Vagina (tissue), 2 donors: ENCODE measurements at places on chromosomes 2 and 18. TPM values are rescaled to one million over a fixed set of nuclear protein-coding genes. Genes with fewer than 3 reads are reported as not detected.

NYAP2 gene
- 0.25 TPM for total RNA-seq

UPP2 gene
- total RNA-seq: not detected

RESP18 gene
- not detected for total RNA-seq

OSBPL1A gene
- 33.9 TPM for total RNA-seq

DNA sequence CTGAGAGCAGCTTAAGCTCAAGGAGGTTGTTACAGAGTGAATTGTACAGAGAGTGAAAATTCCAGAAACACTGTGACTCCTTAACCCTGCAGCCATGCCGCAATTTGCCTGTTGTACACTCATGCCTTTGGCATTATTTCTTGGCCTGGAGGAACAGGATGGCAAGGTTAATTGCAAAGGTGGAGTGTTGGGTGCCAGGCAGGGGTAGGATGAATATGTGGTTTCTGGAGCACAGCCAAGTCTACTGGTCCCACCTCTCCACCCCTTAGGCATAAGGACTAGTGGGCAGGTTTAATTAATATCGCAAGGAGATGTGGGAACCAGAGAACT, 250.2 kb downstream of the LRRTM1 start:
- no peaks in the 10 kb centered on the region for H3K36me3 ChIP-seq
- H3K27ac ChIP-seq: no peak overlapping the region
- H3K27me3 ChIP-seq: no peaks in the 10 kb centered on the region
- no peak overlapping the region for H3K4me3 ChIP-seq
- H3K4me1 ChIP-seq: no peaks in the 10 kb centered on the region

DNA sequence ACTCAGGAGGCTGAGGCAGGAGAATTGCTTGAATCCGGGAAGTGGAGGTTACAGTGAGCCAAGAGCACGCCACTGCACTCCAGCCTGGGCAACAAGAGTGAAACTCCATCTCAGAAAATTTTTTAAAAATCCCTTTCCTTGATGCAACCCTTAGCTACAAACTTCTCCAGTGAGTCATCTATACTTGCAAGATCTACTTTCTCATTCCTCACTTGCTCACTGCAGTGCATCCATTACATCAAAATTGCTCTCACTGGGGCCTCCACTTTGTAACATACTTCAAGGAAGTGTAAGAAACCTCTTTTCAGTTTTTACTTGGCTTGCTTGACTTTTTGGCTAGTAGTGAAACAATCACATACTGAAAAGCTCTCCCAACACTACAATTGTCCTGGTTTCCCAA, 65.3 kb downstream of the REEP1 start:
- DNase-seq: no peak
- no peaks in the 10 kb centered on the region for H3K36me3 ChIP-seq

DNA sequence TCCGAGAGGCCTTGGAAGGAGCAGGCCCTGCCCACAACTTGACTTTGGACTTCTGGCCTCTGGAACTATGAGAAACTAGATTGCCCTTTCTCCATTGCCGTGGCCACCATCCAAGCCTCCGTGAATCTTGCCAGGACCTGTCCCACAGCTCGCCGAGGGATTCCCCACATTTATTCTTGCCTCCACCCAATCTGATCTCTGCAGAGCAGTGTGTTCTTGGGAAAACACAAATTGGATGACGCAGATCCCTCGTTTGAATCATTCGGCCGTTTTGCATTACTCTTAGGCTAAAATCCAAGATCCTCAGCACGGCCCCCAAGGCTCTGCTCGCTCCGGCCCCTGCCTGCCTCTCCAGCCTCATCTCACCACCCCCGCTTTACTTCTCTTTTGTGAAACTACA, 364.2 kb downstream of the ZNF516 start:
- no peaks in the 10 kb centered on the region for H3K27me3 ChIP-seq
- no peak overlapping the region for H3K27ac ChIP-seq
- no peak overlapping the region for H3K4me3 ChIP-seq
- H3K36me3 ChIP-seq: no peaks in the 10 kb centered on the region
- DNase-seq: no peak
- H3K4me1 ChIP-seq: no peaks in the 10 kb centered on the region

GRCh38 chr2:847669-848068, 103.0 kb upstream of the SNTG2 start:
- H3K27ac ChIP-seq: no peak overlapping the region
- H3K4me3 ChIP-seq: no peak overlapping the region
- no peaks in the 10 kb centered on the region for H3K27me3 ChIP-seq
- no peaks in the 10 kb centered on the region for H3K36me3 ChIP-seq
- DNase-seq: no peak

GRCh38 chr18:76351961-76352581, 143.0 kb downstream of the ZNF516 start:
- peaks cover 28% of the 10 kb centered on the region for H3K4me1 ChIP-seq
- no peak for DNase-seq
- no peaks in the 10 kb centered on the region for H3K27me3 ChIP-seq
- peak overlapping the region; percentile 4 for H3K4me3 ChIP-seq
- no peaks in the 10 kb centered on the region for H3K36me3 ChIP-seq
- peak overlapping the region; percentile 39 for H3K27ac ChIP-seq

DNA sequence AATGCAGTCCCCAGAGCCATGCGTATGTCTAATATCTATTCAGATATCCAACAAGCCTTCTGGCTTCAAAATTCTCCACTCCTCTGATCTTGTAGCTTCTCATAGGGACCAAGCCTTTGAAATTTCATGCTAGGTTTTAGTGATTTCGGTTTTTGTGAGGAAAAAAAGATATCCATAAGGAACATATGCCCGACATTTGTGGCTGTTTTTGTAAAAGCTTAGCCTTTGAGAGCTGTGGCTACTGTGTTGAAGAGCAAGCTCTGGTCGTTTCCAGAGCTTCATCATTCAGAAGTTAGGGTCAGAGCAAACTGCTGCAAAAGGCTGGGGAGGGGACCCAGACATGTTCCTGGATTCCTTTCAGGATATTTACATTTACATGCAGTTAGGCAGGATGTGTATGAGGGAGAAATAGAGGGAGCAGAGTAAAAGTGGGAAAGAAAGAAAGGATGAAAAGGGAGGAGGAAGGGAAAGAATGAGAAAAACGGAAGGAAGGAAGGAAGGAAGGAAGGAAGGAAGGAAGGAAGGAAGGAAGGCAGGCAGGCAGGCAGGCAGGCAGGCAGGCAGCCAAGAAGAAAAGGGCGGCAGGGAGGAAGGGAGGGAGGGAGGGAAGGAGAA, 70.2 kb downstream of the NCKAP5 start:
- no peak overlapping the region for H3K27ac ChIP-seq
- no peak for DNase-seq
- no peak overlapping the region for H3K4me3 ChIP-seq
- H3K36me3 ChIP-seq: no peaks in the 10 kb centered on the region
- no peaks in the 10 kb centered on the region for H3K27me3 ChIP-seq
